CD4-positive, alpha-beta T cell treated with Interleukin-15 for 1 hour (primary cell): ENCODE measurements at places on chromosomes 6 and 20.
A peak's percentile ranks its signal among the peaks of the same experiment; 100 is the strongest.

DNA sequence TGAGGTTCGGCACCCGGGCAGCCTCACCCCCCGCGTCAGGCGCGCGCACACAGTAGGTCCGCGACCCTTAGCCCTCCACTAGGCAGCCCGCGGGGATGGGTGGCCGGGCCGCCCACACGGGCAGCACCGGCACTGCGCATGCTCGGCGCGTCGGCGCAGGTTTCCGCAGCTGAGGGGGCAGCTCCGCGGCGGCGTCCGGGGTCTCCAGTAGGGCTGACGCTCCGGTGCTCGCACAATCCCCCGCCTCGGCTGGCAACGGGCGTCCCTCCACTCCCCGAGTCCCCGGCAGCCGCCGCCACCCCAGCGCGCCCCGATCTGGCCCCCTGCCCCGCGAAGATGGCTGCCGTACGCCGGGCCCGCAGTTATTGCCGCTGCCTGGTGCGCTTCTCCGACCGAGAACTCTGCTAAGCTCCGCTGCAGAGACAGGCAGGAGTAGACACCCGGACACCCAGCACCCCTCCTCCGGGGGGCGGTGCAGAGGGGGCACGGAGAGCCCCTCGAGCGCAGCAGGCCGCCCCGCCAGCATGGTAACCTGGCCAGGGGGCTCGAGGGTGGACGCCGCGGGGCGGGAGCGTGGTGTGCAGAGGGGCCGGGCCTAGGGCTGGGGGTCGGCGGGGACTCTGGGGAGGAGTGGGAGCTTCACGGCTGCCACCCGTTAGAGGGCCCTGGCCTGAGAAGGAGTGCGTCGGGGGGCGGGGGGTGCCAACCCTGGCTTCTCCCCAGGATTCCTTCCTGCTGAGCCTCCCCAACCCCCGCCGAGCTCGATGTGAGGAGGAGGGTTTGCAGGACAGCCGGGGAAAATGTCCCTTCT is at the start of gene FBXO9:
Gene FBXO9 (plus strand): TSS at position 139 of the 811 bp plus-strand sequence. CDS start 386 bp downstream, at position 525.
- peak; percentile 72 for DNase-seq

DNA sequence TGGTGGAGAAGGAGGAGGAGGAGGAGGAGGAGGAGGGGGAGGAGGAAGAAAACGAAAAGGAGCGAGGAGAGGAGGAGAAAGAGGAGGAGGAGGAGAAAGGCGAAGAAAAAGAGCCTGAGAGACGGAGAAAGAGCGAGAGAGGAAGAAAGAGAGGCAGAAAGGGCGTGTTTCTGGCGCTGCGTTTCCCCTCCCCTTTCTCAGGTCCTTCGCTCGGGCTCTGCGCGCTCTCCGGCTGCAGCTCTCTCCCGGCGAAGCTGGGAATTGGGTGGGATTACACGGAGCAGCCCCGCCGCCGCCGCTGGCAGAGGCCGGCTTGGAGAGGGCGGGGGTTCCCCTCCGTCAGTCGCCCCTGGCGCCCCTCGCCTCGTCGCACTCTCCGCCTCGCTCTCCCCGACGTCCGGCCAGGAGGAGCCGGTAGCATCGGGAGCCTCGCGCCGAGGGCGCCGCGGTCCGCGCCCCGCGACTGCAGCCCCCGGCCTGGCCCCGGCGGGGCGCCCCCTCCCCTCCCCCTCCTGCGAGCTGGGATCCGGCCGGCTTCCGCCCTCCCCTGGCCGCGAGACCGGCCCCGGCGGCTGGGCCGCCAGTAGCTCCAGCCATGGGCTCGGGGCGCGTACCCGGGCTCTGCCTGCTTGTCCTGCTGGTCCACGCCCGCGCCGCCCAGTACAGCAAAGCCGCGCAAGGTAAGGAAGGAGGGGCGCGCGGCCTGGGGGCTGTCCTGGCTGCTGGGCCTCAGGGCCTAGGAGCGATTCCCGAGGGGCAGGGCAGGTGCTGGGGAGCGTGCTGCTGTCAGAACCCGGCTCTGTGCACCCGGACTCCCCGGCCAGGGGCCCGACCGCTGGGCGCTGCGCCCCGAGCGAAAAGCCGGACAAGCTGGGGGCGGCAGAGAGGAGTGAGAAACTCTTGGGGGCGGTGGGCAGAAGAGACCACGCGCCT is at the start of gene SCUBE3:
Gene SCUBE3 (plus strand): TSS at position 133 of the 933 bp plus-strand sequence. CDS start 463 bp downstream, at position 596.
- DNase-seq = no peak

GRCh38 chr6:38942442-38942841 is 106.1 kb upstream of the GLP1R start:
- no peak for DNase-seq

DNA sequence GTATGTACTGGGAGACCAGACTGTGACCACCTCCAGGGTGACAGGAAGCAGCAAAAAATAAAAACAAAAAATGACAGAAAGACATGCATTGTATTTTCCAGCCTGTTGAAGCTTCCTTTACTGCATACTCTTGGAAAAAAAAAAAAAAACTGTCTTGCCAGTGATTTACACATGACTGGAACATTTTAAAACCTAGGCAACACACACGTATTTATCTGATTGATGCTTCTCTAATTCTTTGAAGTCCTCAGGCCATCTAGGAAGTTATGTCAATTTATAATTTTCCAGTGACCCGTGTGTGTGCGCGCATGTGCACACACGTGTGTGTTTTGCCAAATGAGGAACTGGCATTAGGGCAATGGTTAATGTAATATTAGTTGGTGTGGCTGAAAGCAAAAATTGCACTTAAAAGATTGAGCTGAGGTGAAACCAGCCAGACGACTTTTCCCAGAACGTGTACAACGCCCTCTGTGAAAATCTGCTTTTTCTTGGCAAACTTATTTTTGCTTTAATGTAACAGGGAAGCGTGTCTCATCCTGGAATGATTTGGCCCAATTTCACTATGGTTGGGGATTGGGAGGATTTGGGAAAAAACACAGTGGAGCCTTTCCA is 315.2 kb downstream of the TFAP2A start:
- no peak for DNase-seq

GRCh38 chr20:57964011-57964862 is 254.4 kb upstream of the PMEPA1 start:
- no peak for DNase-seq

GRCh38 chr6:6610031-6610591 is 21.6 kb downstream of the LY86 start:
- DNase-seq = peak; percentile 45

- no peak for DNase-seq
Observed at GRCh38 chr6:130766239-130767144, 60.7 kb upstream of the SMLR1 start.

- no peak for DNase-seq
Observed at GRCh38 chr6:38173909-38174308, 354.4 kb downstream of the ZFAND3 start.

- DNase-seq = peak; percentile 37
Observed at GRCh38 chr6:80003826-80004172, 650 bp upstream of the TTK start.

DNA sequence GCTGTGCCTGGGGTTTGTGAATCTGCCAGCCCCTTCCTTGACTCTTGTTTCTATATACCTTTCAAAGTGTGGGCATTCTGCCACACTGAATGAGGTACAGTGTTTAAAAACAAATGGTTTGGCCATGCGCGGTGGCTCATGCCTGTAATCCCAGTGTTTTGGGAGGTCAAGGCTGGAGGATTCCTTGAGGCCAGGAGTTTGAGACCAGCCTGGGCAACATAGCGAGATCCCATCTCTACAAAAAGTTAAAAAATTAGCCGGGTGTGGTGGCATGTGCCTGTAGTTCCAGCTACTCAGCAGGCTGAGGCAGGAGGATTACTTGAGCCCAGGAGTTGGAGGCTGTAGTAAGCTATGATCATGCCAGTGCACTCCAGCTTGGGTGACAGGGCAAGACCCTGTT is 5.8 kb downstream of the FAM83D start:
- no peak for DNase-seq

GRCh38 chr6:13488896-13489237 is 1.5 kb upstream of the GFOD1 start:
- DNase-seq = no peak

DNA sequence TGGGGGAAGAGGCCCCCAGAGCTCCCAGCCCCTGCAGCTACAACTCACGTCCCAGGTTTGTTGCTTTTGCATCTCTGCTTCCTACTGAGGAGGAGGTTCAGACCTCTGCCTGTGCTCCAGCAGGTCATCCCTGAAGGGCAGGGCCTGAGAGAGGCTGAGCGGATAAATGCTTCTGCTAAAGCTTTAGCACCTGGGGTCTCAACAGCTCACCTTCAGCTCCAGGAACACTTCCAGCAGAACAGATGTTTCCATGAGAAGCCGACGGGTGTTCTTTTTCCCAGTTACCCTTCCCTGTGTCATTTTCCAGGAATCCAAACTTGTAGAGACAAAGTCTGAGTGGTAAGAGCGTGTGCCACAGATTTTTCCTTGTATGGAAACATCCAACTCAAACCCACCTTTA is 208.8 kb downstream of the TBC1D7 start:
- DNase-seq = no peak

DNA sequence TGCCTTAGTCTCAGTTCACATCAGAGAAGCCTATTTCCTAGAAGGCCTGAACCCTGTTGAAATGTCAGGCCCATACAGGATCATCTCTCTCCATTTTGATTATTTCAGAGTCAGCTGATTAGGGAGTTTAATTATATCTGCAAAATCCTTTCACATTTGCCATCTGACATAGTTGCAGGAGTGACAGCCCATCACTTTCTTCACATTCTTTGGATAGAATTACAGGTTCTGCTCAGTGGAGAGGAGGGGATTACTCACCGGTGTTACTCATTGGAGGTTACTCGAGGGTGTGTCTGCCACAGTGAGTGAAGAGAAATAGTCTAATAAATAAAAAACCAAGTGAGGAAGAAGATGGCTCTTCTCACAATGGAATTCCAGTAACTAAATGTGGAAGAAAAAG is 216.8 kb downstream of the TMEM242 start:
- no peak for DNase-seq

- no peak for DNase-seq
Observed at GRCh38 chr6:87574237-87574804, 15.5 kb downstream of the RARS2 start.

DNA sequence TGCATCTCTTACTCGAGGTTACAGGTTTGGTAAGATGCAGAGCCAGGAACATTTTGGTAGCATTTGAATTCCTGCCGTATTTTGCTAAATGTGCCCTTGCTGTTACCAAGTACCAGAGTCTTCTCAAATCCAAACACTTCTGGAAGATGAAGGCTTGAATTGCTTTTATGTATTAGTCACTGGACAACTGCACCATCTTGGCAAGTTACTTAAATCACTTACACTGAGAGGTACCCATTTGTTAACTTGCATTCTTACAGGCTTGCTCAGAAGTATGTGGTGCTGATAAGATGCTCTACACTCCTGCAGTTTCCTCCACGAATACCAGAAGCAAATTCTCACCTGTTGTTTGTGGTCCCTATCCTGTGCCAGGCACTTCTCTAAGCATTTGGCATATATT is 12.7 kb downstream of the IL22RA2 start:
- DNase-seq = no peak

DNA sequence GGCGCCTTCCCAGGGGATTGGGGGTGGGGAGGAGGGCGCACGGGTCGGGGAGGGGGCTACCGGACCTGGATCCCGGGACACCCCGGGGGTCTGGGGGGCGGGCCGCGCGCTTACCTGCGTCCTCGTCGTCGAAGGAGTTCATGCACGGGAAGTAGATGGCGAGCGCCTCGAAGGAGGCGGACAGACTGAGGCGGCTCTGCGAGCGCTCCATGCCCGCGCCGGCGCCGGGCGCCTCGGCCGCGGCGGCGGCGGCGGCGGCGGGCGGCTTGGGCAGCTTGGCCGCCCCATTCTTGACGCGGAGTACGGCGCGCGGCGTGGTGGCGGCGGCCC is 320 bp downstream of the RIMS4 start:
- DNase-seq = no peak

DNA sequence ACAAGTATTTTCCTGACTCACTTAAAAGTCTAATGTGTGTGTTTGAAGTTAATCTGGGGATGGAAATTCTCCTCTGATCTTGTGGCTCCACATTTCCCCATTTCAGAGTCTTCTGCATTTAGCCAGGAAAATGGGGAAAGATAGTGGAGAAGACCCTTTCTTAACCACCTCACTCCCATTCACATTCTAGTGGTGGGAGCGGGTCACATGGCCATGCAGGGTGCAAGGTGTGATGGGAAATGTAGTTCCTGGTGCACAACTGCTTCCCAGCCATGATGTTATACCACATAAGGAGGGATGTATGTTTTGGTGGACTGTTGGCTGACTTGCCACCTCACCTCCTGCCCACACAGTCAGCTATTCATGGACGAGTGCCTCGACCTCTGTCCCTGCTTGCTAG is 61.8 kb downstream of the BANF2 start:
- no peak for DNase-seq

GRCh38 chr6:17169291-17169690 is 67.4 kb downstream of the STMND1 start:
- DNase-seq = no peak

DNA sequence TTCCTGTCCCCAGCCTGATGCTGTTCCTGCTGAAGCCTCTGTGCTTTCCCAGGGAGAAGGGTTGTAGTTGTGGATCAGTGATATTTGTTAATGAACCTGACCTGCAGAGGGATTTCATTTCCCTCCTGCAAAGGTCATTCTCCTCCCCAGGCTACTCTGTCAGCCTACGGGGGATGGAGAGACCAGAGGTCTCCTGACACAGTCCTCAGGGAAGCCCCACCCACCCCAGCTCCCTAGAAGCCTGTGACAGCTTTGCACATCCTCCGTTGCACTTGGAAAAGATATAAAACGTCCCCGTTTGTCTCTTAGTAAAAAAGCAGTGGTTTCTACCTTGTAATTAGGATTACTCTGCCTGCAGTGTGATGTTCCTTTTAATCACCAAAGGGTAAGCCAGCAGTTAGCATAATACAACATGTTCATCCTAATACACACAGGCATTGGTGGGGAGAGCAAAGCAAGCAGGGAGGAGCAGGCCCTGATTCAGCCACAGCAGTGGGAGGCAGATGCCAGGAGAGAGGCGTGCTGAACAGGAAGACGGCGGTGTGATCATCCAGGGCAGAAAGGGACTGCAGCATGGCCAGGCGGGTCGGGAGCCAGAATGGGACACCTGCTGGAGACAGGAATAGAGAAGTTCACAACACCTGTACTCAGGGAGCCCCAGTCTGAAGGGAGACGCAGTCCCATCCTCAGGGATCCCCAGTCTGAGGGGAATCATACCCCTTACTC is 293.5 kb downstream of the LRFN2 start:
- DNase-seq = no peak

- DNase-seq = no peak
Observed at GRCh38 chr20:49865559-49865958, 49.8 kb downstream of the SPATA2 start.

GRCh38 chr6:81896525-81897503 is 144.3 kb upstream of the TENT5A start:
- DNase-seq = no peak

- no peak for DNase-seq
Observed at GRCh38 chr6:63750400-63750799, 114.8 kb downstream of the PHF3 start.
